ENCODE measurements at places on chromosomes 7 and 10. TPM values are rescaled to one million over a fixed set of nuclear protein-coding genes. Genes with fewer than 3 reads are reported as not detected.
A peak's percentile ranks its signal among the peaks of the same experiment; 100 is the strongest.

DNA sequence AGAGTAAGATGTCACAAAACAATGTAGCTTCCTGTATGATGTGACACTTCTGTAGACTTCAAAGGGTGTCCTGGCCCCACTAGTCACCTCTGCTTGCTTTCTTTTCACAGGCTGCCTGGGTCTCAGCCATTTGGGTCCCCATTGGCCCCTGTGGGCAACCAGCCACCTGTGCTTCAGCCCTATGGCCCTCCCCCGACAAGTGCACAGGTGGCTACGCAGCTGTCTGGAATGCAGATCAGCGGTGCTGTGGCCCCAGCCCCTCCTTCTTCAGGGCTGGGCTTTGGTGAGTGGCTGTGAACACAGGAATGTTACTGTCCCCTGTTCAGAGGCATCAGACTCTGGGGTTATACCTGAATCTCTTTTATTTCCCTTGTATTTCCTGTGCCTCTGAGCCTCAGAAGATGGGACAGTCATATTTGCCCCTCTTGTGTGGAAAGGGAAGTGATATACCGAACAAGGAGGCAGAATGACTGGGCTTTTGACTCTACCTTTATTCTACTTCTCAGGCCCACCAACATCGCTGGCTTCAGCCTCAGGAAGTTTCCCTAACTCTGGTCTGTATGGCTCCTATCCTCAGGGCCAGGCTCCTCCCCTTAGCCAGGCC is 15.4 kb downstream of the SEC24C start:
- peak; percentile 43 for DNase-seq

GRCh38 chr10:103699611-103700435 is 155.6 kb downstream of the SH3PXD2A start:
- no peak for DNase-seq

DNA sequence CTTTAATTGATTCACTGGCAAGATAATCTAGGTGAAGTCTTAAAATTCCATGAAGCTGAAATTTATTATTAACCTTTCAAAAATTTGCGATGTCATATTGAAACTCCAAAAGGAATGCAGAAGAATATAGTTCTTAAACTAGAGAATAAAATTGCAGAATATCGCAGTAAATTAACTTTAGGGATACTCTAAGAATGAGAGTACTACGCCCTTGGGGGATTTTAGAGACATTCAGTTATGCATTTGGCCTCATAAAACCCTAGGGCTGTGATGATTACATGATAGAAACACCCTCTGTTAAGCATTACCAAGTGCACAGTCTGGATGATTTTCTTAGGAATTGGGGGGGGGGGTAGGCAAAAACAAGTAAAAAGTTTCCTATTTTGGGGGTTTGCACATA is 3.7 kb downstream of the WNT2 start:
- DNase-seq, result no peak

- DNase-seq, result no peak
Measured at GRCh38 chr7:19530261-19530660, 178.6 kb downstream of the POLR1F start.

The TBC1D12 gene
- polyA plus RNA-seq, result 25.7 TPM

The RHOBTB1 gene
- polyA plus RNA-seq, result 49.5 TPM
